ENCODE measurements at places on chromosomes 12 and 14. TPM values are rescaled to one million over a fixed set of nuclear protein-coding genes. Genes with fewer than 3 reads are reported as not detected.
A peak's percentile ranks its signal among the peaks of the same experiment; 100 is the strongest.

RAD51AP1 gene
- 47.8 TPM for total RNA-seq

DNA sequence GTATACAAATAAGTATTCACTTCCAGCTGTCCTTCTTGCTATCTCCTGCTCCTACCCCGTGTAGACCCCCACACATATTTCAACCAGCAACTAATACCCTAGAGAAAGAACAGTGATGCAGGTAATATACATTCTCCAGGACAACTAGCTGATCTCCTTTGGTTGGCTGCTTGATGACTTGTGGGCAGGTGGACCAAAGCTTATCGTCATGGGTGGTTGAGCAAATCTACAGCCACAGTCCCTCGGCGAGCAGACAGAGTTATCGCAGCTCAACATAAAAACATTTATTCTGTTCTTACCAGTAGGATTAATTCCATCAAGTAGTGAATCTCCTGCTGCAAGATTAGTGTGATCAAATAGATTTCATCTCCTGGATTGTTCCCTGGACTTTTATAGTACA lies 314.3 kb downstream of the TMEM132D start:
- no peak overlapping the region for H3K27ac ChIP-seq
- no peaks in the 10 kb centered on the region for H3K36me3 ChIP-seq
- H3K4me3 ChIP-seq: no peak overlapping the region

GRCh38 chr12:30155001-30155730 lies 371.4 kb upstream of the TMTC1 start:
- H3K27ac ChIP-seq: no peak overlapping the region
- DNase-seq: no peak
- H3K27me3 ChIP-seq: no peaks in the 10 kb centered on the region
- no peak overlapping the region for H3K4me3 ChIP-seq

GRCh38 chr12:14186193-14186502 lies 179.3 kb upstream of the ATF7IP start:
- H3K36me3 ChIP-seq: no peaks in the 10 kb centered on the region
- H3K4me1 ChIP-seq: no peaks in the 10 kb centered on the region
- no peak for DNase-seq

REP15 gene
- total RNA-seq: not detected

GRCh38 chr14:56175773-56176172 lies 57.6 kb downstream of the PELI2 start:
- no peaks in the 10 kb centered on the region for H3K36me3 ChIP-seq
- H3K4me1 ChIP-seq: peaks cover 34% of the 10 kb centered on the region
- H3K27ac ChIP-seq: no peak overlapping the region
- H3K4me3 ChIP-seq: no peak overlapping the region

DNA sequence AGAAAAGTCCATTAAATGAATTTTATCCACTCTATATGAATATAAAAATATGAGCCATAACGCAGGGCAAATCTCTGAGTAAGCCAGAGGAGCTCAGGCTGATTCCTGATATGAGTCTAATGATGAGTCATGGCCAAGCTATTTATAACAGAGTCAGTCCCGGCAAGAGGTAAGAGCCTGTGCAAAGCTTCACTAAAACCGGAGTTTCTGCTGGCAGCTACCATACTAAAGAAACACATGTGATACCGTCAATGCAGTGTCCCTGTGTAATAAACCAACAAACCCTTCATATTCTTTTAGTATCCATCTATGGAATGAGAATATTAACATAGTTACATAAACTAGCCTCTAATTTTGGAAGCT lies 319.4 kb downstream of the KCNC2 start:
- no peaks in the 10 kb centered on the region for H3K27me3 ChIP-seq
- DNase-seq: peak; percentile 28
- H3K4me1 ChIP-seq: peaks cover 19% of the 10 kb centered on the region
- no peak overlapping the region for H3K4me3 ChIP-seq
- no peak overlapping the region for H3K27ac ChIP-seq
- H3K36me3 ChIP-seq: no peaks in the 10 kb centered on the region

DNA sequence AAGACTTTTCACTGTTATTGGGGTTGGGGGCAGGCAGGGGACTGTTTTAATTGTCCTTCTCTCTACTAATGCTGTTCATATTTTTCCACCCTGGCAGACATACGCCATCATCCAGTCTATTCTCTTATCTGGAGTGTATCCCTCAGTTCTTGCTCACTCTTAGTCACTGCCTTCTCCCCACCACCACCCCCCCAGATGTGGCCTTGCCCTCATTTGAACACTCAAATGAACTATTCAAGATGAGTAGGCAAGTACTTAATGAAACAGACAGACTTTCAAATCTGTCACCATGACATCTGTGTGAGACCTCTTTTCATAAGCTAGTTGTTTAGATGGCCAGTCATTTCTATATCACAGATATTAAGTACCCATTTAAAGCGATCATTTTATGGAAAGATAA lies 10.1 kb downstream of the NUDT4 start:
- H3K4me3 ChIP-seq: no peak overlapping the region
- no peaks in the 10 kb centered on the region for H3K27me3 ChIP-seq
- DNase-seq: peak; percentile 71
- H3K27ac ChIP-seq: peak overlapping the region; percentile 29

UNC79 gene
- total RNA-seq: 0.04 TPM

- no peaks in the 10 kb centered on the region for H3K4me1 ChIP-seq
- H3K27me3 ChIP-seq: no peaks in the 10 kb centered on the region
- DNase-seq: no peak
- H3K36me3 ChIP-seq: no peaks in the 10 kb centered on the region
Measured at GRCh38 chr12:33587784-33588712, 148.4 kb upstream of the SYT10 start.

DNA sequence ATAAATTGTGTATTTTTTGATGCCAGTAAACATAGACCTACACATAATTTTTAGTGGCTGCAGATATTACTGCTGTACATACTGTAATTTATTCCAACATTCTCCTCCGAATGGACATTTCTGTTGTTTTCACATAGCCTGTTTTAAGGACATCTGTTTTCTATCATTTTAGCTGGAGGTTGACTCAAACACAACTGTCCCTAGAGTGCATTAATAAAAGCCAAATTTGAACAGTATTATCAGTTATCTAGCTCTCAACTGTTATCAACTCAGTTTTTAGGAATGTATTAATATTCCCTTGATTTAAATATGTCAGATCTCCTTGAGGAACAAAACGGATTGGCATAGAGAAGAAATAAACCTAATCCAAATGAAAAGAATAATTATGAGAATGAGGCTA lies 17.2 kb upstream of the PIWIL1 start:
- H3K4me3 ChIP-seq: no peak overlapping the region
- H3K4me1 ChIP-seq: no peaks in the 10 kb centered on the region
- no peaks in the 10 kb centered on the region for H3K27me3 ChIP-seq
- no peak for DNase-seq

GRCh38 chr12:123571343-123571813 lies 13.0 kb upstream of the TMED2 start:
- H3K4me1 ChIP-seq: peaks cover 4% of the 10 kb centered on the region
- H3K27ac ChIP-seq: no peak overlapping the region
- no peaks in the 10 kb centered on the region for H3K27me3 ChIP-seq
- no peak for DNase-seq
- no peaks in the 10 kb centered on the region for H3K36me3 ChIP-seq

DNA sequence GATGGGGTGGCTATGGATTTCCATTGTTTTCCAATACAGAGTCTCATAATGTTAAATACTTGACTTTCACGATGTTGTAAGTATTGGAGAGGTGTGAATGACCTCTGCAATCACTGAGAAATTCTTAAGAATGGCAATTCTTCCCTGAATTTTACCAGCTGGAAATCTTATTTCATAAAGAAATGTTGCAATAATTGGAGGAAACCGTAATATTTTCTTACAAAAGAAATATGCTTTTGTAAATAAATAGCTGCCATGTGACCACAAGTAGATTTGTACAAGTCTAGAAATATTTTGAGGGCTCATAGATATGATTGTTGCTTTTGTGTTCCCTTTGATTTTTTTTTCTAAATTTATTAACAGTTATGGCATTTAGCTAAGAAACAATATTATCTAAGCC lies 308.7 kb upstream of the ATP2B1 start:
- no peak overlapping the region for H3K4me3 ChIP-seq
- H3K36me3 ChIP-seq: no peaks in the 10 kb centered on the region
- H3K27ac ChIP-seq: no peak overlapping the region
- H3K27me3 ChIP-seq: no peaks in the 10 kb centered on the region
- DNase-seq: no peak
- H3K4me1 ChIP-seq: no peaks in the 10 kb centered on the region

DNA sequence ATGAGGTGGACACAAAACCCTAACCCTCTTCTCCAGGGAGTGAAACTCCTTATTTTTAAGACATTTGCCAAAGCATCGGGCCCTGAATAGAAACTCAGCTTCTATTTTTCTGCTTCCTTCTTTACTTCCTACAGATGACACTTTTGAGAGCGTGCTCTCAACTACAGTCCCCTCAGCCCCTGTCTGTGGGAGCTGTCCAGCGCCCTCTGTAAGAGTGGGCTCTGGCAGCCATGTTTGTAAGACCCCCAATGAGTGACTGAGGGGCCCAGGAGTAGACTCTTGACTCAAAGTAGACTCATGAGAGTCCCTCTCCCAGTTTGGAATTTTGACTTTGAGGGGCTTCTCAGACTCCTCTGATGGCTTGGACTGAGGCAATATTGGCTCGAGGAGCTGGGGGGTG lies 25.5 kb upstream of the BATF start:
- peaks cover 59% of the 10 kb centered on the region for H3K4me1 ChIP-seq
- DNase-seq: no peak
- no peak overlapping the region for H3K4me3 ChIP-seq

GRCh38 chr12:104852896-104853295 lies 105.2 kb downstream of the SLC41A2 start:
- H3K4me1 ChIP-seq: no peaks in the 10 kb centered on the region
- H3K4me3 ChIP-seq: no peak overlapping the region
- DNase-seq: no peak
- H3K27me3 ChIP-seq: no peaks in the 10 kb centered on the region
- no peaks in the 10 kb centered on the region for H3K36me3 ChIP-seq
- H3K27ac ChIP-seq: no peak overlapping the region

GLS2 gene
- total RNA-seq: 7.3 TPM

Measured in activated CD8-positive, alpha-beta T cell treated with anti-CD3 and anti-CD28 coated beads for 36 hours (primary cell).